Smooth muscle cell of the umbilical artery (primary cell): ENCODE measurements at places on chromosomes 1 and 21. TPM values are rescaled to one million over a fixed set of nuclear protein-coding genes. Genes with fewer than 3 reads are reported as not detected.

Gene ALG14
- 0.69 and 1.8 TPM in 2 replicates for total RNA-seq

Gene HMCN1
- total RNA-seq, result 41.3 and 81.7 TPM in 2 replicates

Gene NBPF6
- total RNA-seq, result not detected in 2 replicates

Gene TENT5C
- 3.4 and 3.6 TPM in 2 replicates for total RNA-seq

Gene NCF2
- total RNA-seq, result not detected in 2 replicates

Gene OR6K3
- total RNA-seq, result not detected in 2 replicates

Gene MIXL1
- total RNA-seq, result not detected in 2 replicates
